ENCODE measurements at places on chromosomes 6 and 20. TPM values are rescaled to one million over a fixed set of nuclear protein-coding genes. Genes with fewer than 3 reads are reported as not detected.

Gene SLC25A27
- total RNA-seq: 18.6 TPM

Gene SLC22A1
- total RNA-seq: 0.27 TPM

Gene RCAN2
- total RNA-seq: 312 TPM

Gene TEAD3
- total RNA-seq: 28.0 TPM

Gene PGC
- total RNA-seq: not detected

Gene ATP6V1G2
- total RNA-seq: 1.6 TPM

Gene WFDC10B
- not detected for total RNA-seq

DNA sequence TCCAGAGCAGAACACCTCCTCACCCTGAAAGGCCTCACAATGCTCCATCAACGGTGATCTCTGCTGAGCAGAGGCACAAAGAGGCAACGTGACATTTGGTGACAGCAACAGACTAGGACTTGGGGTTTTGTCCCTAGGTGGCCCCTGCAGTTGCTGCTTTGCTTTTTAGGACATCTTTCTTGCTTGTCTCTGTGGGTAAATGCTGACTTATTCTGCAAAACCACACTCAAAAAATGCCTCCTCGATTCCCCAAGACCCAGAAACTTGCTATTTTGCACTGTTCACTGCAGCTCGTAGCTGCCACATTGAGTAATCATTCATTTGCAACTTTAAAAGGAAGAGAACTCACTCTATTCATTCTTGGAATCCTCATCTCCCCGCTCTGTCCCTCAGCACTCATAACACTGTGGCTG lies 209.9 kb downstream of the LY86 start:
- no peaks in the 10 kb centered on the region for H3K36me3 ChIP-seq
- H3K4me1 ChIP-seq: no peaks in the 10 kb centered on the region
- H3K27me3 ChIP-seq: no peaks in the 10 kb centered on the region
- DNase-seq: no peak
- no peak overlapping the region for H3K4me3 ChIP-seq
- H3K27ac ChIP-seq: no peak overlapping the region

DNA sequence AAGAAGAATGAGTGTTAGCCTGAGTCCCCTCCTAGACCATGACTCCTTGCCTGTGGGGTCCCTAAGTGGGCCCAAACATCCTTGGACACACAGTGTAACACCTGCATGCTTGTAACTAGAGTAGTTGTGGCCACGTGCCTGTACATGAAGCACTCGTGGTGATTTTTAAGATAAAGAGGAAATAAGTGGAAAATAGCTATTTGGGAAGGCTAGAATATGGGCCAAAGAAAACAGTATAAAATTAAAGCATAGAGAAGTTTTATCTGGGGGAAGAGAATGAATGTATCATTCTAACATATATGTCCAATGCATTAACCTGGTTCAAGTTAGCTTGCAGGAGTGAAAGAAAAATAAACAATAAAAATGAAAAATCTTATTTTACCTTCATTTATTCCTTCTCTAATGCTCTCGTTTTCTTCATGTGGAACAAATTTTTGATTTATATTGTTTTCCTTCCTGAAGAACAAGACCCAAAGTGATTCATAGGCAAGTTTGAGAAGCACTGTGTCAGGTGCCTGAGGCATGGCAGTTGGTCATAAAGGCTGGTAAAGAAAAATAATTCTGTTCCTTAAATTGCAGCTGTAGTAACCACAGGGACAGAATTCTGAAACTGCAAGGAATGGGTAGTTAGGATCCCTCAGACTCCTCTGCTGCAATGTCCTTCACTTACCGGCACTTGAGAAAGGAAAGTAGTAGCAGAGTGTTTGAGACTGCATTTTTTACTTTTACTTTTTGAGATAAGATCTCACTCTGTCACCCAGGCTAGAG lies 8.5 kb upstream of the CST3 start:
- no peaks in the 10 kb centered on the region for H3K27me3 ChIP-seq
- no peaks in the 10 kb centered on the region for H3K36me3 ChIP-seq
- H3K4me3 ChIP-seq: no peak overlapping the region
- DNase-seq: no peak
- peaks cover 11% of the 10 kb centered on the region for H3K4me1 ChIP-seq
- no peak overlapping the region for H3K27ac ChIP-seq

GRCh38 chr6:16320533-16321340 lies 82.3 kb downstream of the GMPR start:
- peaks cover under 1% of the 10 kb centered on the region for H3K36me3 ChIP-seq
- no peak for DNase-seq
- H3K4me3 ChIP-seq: peak overlapping the region; percentile 53
- peak overlapping the region; percentile 93 for H3K27ac ChIP-seq
- H3K4me1 ChIP-seq: peaks cover 68% of the 10 kb centered on the region

DNA sequence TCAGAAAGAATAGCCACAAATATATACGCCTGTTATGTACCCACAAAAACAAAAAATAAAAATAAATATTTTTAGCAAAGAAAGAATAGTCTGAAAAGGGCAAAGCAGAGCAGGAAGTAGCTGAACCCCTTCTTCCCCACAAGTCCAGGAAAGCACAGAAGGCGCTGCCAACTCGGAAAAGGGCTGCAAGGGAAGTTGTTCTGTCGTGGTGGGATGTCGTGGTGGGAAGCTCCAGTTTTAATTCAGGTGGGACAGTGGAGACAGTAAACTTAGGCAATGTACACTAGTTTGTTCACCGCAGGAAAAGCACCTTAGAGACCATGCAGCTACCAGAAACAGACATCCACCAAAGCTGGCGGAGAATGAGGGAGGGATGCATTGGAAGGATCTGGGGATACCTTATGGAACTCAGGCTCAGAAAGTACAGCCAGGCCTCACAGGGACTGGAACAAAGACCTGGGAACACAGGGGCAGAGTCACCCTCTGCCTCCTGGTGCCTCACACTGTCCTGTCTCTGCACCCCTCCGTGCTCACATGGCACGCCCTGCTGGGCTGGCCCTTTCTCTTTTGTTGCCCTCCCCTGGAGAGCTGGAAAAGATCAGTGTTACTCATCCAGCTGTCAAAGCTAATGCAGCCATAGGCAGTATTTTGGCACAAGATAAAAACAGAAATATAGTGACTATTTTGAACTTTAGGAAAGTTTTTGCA lies 3.3 kb upstream of the APMAP start:
- peaks cover 94% of the 10 kb centered on the region for H3K4me1 ChIP-seq
- peak overlapping the region; percentile 96 for H3K27ac ChIP-seq
- no peaks in the 10 kb centered on the region for H3K27me3 ChIP-seq
- H3K36me3 ChIP-seq: no peaks in the 10 kb centered on the region

DNA sequence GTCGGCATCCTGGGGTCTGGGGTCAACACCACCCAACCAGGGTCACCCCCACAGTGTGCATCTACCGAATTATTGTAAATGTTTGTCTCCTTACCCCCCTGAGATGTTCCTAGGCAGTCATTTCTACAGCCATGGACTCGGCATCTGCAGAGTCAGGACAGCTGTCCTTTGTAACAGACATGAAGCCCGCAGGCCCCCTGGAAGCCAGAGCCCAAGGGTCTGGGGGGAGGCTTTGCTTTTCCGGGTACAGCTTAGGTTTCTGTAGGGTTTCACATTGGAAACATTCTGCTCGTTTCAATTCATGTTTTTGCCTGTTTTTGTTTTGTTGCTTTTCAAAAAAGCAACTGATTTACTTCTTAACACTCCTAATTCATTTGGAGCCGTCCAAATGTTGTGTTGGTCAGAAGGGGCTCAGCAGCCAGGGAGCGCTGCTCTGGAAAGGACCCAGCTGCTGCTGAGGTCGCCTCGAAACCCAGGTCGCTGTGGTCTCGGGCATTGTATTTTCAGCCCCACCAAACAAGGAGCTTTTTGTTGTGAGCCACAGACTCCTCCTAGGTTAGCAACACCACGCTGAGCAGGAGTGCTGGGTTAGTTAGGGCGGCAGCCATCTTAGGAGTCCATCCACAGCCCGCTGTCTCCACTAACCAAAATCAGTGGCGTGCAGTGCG lies 160.4 kb downstream of the TMEM242 start:
- H3K4me3 ChIP-seq: no peak overlapping the region
- no peak for DNase-seq
- peaks cover 14% of the 10 kb centered on the region for H3K36me3 ChIP-seq
- H3K27me3 ChIP-seq: no peaks in the 10 kb centered on the region

DNA sequence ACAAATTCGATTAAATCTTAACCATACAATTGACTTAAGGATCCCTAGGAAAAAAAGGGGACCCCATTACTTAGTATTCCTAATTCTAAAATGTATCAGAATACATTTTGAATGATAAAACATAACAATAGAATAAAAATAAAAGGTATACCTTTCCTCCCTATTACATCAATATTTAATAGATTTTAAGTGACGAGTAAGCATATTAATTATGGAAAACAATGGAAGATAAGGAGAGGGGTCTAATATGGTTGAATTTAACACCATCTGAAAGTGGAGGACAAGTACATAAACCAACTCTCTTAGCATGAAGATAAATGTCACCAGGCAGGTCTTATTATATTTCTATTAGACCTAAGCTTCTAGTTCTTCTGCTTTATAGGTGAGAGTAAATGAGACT lies 232.1 kb downstream of the HAO1 start:
- no peaks in the 10 kb centered on the region for H3K4me1 ChIP-seq
- DNase-seq: no peak
- H3K4me3 ChIP-seq: no peak overlapping the region
- no peak overlapping the region for H3K27ac ChIP-seq
- H3K27me3 ChIP-seq: no peaks in the 10 kb centered on the region

DNA sequence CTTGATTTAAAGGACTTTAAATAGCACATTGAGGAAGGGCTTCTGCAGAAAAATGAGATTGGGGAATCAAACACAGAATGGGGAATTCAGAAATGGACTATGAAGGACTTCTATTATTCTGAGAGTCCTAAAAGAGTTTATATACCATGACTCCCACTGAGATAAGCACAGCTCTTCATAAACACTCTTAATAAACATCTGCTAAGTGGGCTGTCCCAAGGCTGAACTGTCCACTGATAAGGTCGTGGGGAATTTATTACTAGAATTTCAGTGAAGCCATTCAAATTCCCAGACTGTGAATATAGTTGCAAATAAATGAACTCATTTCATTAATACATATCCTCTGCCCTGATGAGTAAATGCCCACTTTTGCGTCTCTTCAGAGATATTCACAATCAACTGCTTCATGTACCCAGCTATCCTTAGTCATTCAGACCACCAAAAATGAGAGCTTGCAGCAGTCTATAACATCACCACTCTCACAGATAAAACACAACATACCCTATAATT lies 468.2 kb upstream of the RUNX2 start:
- no peaks in the 10 kb centered on the region for H3K27me3 ChIP-seq
- H3K27ac ChIP-seq: no peak overlapping the region
- H3K36me3 ChIP-seq: peaks cover 2% of the 10 kb centered on the region
- H3K4me1 ChIP-seq: peaks cover 16% of the 10 kb centered on the region

GRCh38 chr20:19396460-19397081 lies 184.1 kb downstream of the SLC24A3 start:
- H3K4me3 ChIP-seq: no peak overlapping the region
- H3K27ac ChIP-seq: no peak overlapping the region
- H3K4me1 ChIP-seq: no peaks in the 10 kb centered on the region
- no peak for DNase-seq
- no peaks in the 10 kb centered on the region for H3K36me3 ChIP-seq

DNA sequence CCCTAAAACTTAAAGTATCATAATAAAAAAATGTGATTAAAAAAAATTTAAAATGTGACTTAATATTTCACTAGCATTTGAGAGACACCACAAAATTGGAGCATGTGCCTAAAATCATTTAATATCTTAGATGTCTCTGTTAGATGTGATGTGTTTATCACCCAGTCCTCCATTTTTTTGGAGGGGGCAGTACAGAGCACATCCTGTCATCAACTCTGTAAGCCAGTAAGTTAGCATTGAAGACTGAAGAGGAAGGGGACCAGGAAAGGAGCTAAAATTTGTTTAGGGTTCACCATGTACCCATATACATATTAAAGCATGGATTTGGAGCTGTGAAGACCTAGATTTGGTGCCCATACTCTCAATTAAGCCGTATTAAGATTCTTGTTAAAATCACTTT lies 30.7 kb upstream of the ADIG start:
- peaks cover 97% of the 10 kb centered on the region for H3K36me3 ChIP-seq
- H3K4me3 ChIP-seq: no peak overlapping the region
- DNase-seq: no peak
- H3K4me1 ChIP-seq: no peaks in the 10 kb centered on the region

- peak overlapping the region; percentile 32 for H3K4me3 ChIP-seq
- peaks cover 18% of the 10 kb centered on the region for H3K4me1 ChIP-seq
Measured at GRCh38 chr20:62739581-62740285, 31.1 kb downstream of the NTSR1 start.

DNA sequence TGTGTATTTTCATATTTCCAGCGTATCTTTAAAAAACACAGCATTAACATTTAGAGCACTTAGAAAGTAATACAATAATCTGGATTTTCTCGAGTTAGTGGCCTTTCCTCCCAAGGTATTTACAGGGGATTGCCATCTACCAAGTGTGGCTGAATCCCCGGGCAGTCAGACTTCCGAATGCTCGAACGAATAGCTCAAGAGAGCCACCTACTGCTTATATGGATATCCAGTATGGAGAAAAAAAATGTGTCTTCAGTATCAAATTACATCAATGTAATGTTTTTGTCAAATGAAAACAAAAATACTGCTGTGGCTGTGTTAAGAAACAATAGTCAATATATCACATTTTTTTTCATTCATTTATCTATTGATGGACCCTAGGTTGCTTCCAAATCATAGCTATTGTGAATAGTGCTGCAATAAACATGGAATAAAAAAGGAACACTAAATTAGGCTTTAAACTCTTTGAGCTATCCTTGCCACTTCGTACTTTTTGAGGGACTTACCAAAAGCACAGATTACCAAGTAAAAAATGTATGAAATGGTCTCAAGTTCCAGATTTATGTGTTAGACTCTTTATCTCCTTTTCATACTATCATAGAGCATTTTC lies 654.5 kb upstream of the PTCHD4 start:
- H3K4me3 ChIP-seq: no peak overlapping the region
- H3K36me3 ChIP-seq: no peaks in the 10 kb centered on the region
- H3K27me3 ChIP-seq: peaks cover 16% of the 10 kb centered on the region
- no peak overlapping the region for H3K27ac ChIP-seq

GRCh38 chr20:34500823-34501222 lies 15.4 kb upstream of the DYNLRB1 start:
- H3K27me3 ChIP-seq: no peaks in the 10 kb centered on the region
- no peak overlapping the region for H3K4me3 ChIP-seq
- H3K4me1 ChIP-seq: no peaks in the 10 kb centered on the region
- no peak for DNase-seq
- no peak overlapping the region for H3K27ac ChIP-seq

- H3K4me1 ChIP-seq: peaks cover 87% of the 10 kb centered on the region
- H3K27ac ChIP-seq: peak overlapping the region; percentile 84
- DNase-seq: peak; percentile 42
- H3K4me3 ChIP-seq: peak overlapping the region; percentile 50
Measured at GRCh38 chr20:47576516-47577033, 74.9 kb downstream of the NCOA3 start.

GRCh38 chr6:103723438-103724322 lies 1136.0 kb downstream of the HACE1 start:
- H3K4me1 ChIP-seq: no peaks in the 10 kb centered on the region
- no peak for DNase-seq
- H3K27me3 ChIP-seq: no peaks in the 10 kb centered on the region
- H3K4me3 ChIP-seq: no peak overlapping the region

GRCh38 chr6:37731888-37732287 lies 34.2 kb upstream of the MDGA1 start:
- H3K4me1 ChIP-seq: no peaks in the 10 kb centered on the region
- no peaks in the 10 kb centered on the region for H3K27me3 ChIP-seq
